ENCODE measurements at places on chromosomes 5 and 9.

DNA sequence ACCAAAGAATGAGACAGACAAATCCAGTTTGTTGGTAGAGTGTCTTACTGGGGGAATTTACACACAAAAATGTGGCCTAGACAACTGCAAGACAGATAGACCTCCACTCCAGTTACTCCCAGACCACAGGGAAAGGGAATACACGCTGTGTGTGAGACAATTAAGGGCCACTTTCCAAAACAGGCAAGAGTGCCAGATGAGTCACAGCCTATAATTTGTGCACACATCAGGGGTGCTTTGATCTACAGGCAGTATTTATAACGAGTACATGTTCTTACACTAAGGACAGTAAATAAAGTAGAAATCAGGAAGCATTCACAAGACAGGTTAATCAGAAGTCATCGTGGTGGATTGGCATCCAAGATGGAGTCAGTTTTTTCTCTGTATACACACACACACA is 114.8 kb downstream of the ZNF622 start:
- no peak for DNase-seq

DNA sequence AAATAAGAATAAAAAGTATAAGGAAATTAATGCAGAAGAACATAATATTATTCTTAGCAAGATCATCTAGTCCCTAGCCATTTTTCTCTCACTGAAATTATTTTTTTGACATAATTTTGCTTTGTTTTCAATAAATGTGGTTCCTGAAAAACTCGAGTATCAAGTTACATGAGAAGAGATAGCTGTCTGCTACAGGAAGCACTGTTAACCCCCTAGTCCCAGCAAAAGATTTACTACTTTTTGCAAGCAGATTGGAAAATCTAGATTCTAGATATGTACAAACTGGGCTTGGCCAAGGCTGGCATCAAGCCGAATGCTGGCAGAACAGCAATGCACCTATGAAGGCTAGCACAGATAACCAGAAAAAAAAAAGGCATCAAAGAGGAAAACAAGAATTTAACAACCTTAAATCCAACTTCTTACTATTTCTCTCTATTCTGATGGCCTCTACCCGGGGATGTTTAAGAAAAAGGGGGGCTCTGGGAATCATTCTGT is 21.9 kb upstream of the ISCA1 start:
- DNase-seq: no peak

GRCh38 chr5:138068742-138069600 is 14.9 kb upstream of the WNT8A start:
- peak; percentile 81 for DNase-seq

- DNase-seq: no peak
These were observed 60.5 kb downstream of the GLDC start for GRCh38 chr9:6584881-6585597.

DNA sequence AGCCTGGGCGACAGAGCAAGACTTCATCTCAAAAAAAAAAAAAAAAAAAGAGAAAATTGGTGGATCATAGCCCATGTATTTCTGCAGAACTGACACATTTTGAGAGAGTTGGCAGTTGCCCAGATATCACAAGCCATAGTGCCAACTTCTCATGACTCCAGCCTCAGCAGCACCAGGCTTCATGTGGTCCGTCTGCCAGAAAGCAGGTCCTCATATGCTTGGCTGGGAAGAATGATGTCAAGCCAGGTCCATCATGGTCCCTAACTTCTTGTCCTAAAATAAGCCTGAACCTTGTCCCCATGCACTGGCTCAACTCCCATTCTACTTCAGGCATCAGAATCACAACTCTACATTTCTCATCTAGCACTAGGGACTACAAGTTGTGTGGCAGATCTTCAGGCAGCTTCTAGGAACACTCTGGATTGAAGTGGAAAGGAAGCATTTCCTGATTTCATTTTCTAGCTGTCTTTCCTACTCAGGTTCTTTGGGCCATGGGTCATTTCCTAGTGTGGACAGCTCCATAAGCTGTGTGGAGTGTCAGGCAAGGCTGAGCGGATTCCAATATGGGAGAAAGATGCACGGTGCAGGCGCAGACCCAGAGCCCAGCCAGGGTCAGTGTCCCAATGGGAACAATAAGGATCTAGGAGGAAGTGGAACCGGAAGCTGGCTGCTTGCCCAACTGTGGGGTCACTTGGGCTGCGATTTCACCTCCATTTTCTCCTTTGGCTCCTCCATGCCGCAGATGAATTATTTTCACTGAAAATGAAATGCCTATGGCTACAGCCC is 90.1 kb downstream of the LMNB1 start:
- DNase-seq: no peak

DNA sequence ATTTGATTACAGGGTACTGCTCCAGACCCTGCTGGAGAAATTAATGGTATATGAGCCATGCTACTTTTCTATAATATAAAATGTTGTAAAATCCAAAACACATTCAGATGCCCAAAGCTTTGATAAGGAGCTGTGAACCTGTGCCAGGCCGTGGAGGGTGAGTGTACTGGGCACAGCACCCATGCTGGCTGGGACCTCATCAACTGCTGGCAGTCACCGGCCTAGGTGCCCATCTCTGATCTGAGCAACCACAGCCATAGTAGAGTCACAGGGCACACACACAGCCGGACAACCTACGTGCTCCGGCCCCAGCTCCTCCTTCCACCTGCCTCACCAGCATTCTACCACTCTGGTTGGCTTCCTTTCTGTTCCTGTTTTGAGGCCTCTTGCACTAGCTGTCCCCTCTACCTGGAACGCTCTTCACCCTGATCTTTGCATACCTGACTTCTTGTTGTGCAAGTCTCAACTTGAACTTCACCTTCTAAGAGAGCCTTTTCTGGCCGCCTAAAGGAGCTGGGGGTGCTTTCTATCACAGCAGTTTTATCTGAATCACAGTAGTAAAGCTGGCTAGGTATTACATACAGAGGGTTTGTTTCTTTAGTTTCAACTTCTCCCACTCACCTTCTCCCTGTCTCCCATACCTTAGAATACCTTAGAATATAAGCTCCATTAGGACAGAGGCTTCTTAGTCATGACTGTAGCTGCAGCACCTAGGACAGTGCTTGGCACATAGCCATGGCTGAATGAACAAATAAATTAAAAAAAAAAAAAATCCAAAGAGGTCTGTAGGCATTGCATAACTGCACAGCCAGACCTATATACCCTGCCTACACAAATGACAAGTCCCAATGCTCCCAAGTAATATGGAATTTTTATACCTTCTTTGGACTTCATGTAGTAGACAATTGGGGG is 51.7 kb downstream of the MED27 start:
- DNase-seq: no peak

DNA sequence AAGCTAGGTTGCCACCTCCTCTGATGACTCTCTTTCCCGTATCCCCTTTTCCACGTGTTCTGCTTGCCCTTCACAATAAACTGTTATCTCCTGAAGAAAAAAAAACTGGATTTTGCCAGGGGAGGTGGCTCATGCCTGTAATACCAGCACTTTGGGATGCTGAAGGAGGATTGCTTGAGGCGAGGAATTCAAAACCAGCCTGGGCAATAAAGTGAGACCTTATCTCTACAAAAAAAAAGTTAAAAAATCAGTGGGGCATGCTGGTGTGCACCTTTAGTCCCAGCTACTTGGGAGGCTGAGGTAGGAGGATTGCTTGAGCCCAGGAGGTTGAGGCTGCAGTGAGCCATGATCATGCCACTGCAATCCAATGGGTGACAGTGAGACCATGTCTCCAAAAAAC is 81.7 kb upstream of the IL6ST start:
- no peak for DNase-seq

DNA sequence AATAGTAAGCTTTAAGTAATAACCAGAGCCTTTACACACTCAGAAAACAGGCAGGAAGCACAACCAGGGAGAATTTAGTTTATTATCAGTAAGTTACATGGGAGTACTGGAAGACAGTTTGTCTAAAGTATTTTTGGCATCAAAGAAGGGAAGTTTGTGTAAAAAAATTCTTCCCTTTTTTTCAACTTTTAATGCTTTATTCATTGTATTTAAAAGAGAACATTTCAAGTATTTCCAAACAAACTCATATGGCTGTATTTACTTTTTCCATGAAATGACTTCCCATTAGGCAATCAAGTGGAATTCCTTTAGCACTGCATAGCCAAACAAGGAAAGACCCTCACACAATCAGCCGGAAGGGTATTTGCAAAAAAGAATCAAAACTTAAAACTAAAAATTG is 26.7 kb downstream of the RNF145 start:
- no peak for DNase-seq

GRCh38 chr9:72627956-72628540 is 106.6 kb downstream of the TMC1 start:
- no peak for DNase-seq

- no peak for DNase-seq
These were observed 33.3 kb downstream of the MAST4 start for GRCh38 chr5:66629446-66629845.

Data from sciatic nerve (tissue), 2 donors.